H1 (cell line): ENCODE measurements at places on chromosomes 2 and 18. TPM values are rescaled to one million over a fixed set of nuclear protein-coding genes. Genes with fewer than 3 reads are reported as not detected.

- DNase-seq = no peak
- H3K36me3 ChIP-seq = no peaks in the 10 kb centered on the region
- no peaks in the 10 kb centered on the region for H3K27me3 ChIP-seq
- no peak overlapping the region for H3K27ac ChIP-seq
- no peaks in the 10 kb centered on the region for H3K4me1 ChIP-seq
- H3K4me3 ChIP-seq = no peak overlapping the region
Measured at GRCh38 chr2:29241955-29242565, 126.8 kb downstream of the CLIP4 start.

DNA sequence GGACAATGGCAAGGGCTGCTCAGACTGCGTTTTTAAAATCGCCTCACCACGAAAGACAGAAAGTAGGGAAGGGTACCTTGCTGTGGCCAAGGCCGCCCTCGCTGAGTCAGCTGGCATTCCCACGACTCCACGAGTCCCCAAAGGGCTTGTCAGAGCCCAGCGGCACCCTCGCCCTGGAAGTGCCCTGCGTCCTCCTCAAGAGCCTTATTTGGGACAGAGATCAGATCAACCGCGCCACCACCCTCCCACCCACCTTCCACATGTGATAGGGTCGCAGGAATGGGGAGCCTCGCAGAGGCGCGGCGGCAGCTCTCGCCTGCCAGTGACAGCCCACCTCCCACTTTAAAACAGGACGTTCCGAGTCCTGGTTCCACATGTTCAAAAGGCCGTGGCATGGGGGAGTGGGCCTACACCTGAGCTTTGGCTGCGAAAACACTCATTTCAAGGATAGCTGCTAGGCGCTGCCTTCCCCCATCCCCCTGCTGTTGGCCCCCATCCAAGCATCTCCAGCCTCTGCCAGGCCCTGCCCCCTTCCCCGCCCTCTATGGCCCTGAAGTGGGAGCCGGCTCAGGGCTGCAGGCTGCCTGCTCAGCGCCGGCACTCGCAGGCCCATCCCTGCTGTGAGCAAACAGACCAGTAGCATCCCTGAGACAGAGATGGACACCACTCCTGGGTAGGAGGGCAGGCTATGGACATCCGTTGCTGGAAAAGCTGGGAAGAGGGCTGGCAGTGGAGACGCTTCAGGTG is 38.1 kb upstream of the ARHGEF4 start:
- DNase-seq = peak; percentile 71
- peak overlapping the region; percentile 20 for H3K4me3 ChIP-seq
- peaks cover 11% of the 10 kb centered on the region for H3K4me1 ChIP-seq

- H3K27me3 ChIP-seq = no peaks in the 10 kb centered on the region
- no peaks in the 10 kb centered on the region for H3K36me3 ChIP-seq
- peak; percentile 37 for DNase-seq
- no peak overlapping the region for H3K27ac ChIP-seq
- no peaks in the 10 kb centered on the region for H3K4me1 ChIP-seq
Measured at GRCh38 chr2:71668326-71669057, 215.1 kb downstream of the DYSF start.

DNA sequence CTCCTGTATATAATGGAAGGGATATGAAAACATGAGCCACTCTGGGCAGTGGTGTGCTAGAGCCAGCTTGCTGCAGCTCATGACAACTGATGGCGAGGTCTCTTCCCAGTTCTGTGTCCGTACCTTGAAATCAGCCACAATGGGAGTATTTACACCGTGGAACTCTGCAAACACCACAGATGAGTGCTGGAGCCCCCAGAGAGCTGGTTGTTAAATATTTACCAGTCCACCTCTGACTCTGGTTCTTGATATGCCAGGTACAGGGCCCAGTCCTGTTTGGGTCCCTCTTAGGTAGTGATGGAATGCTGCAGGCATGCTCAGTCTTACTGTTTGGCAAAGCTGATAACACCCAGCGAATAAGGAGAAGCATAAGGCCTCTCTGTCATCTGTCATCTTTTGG is 116.1 kb upstream of the GLI2 start:
- H3K27me3 ChIP-seq = peaks cover 2% of the 10 kb centered on the region; the same call in 1 of the 2 replicates
- DNase-seq = no peak
- no peaks in the 10 kb centered on the region for H3K36me3 ChIP-seq
- no peak overlapping the region for H3K27ac ChIP-seq

Gene CPO
- total RNA-seq = 1.3 and 1.9 TPM in 2 replicates

Gene POTEI
- total RNA-seq = 0.19 and 0.20 TPM in 2 replicates
